ENCODE measurements at places on chromosomes 12 and 14.

- no peak for DNase-seq
These were observed 208.6 kb upstream of the OR4E1 start for GRCh38 chr14:21882226-21882625.

DNA sequence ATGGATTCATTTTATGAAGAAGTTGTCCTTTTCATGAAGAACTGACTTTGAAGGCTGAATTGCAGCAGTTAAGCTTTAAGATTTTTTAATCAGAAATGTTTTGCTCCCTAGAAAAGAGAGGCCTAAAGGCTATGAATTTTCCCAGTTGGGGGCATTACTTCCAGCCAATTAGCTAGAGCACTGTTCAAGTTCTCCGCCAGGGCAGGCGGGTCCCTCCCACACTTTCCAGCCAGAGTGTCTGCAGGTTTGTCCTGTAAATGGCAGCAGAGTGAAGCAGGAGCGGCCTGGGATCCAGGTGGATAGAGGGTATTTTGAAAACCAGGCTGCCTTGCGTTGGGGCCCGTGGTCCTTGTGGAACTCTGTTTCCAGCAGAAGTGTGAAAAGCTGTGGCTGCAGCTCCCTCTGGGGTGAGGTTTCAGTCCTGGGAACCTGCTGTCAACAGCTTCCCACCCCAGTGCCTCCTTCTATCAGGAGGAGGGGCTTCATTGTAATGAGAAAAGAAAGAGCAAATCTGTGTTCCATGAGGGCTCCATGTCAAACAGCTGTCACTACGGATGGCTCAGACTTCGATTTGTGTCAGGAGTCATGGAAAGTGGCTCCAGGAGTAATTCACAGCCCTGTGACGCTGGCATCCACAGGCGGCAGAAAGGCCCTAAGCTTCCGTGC is 210.7 kb upstream of the TMEM132C start:
- no peak for DNase-seq

DNA sequence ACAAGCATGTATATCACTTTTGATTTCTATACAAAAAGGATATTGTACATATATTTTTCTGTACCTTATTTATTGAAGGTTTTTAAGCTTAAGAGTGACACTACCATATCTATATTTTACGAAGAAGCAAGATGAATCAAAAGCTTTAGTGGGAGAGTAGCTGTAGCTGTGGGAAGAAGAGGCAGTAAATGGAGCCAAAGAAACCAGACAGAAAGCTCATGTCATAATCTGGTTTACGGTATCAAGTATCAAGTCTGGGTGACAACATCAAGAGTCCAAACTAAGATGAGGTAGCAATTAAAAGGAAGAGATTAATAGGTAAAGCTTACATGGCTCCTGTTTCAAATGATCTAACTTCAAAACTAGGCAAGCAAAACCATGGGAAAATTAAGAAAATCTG is 54.8 kb downstream of the CEP83 start:
- DNase-seq: no peak

GRCh38 chr14:99164712-99165111 is 107.3 kb downstream of the BCL11B start:
- DNase-seq: no peak

DNA sequence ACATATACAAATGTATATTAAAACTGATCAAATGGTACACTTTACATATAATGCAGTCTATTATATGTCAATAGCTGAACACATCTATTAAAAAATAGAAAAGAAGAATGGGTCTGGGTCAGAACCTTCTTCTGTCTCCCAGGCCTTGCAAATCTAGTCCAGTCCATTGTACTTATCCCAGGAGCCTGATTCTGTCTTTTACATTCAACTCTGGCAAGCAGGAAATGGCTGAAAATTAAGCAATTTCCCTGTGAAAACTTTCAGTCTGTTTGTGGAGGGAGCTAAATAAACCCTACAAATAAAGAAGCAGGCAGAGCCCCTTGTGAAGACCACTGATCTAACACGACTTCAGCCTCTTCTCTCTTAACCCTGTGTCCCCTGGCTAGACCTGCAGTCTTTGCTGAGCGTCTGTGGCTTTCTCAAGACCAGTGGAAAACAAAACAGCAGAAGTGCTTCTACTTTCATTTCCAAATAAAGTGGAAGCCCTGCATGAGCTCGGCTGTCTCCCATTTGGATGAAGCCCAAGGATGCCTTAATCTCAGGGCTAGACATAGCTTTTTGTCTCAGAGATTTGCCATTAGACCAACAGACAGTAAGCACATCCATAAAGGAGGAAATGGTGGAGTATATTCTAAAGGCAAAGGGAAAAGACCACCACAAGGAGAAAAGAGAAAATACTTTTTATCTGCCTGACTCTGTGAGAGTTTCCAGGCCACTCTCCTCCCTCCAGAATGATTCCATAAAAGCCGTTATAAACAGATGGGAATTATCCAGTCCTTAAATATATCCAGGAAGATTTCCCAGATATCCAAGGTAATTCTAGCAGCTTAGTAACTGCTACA is 48.2 kb downstream of the CRACR2A start:
- no peak for DNase-seq

DNA sequence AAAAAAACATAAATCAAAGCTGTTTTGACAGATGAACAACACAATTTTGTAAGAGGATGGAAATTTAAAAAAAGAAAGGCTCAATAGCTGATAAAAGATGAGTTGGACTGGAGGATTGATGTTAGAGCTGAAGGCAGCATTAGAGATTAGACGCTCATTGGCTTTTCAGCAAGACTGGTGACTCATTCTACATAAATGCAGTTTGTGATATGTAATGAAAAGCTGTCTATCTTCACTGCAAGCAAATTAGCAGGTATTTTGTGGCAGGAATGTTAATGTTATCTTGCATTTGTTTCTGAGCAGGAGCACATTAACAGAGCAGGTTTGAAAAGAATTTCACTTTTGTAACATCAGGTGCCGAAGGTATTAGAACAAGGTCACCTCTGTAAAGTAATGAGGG is 442.7 kb upstream of the NOVA1 start:
- DNase-seq: no peak

DNA sequence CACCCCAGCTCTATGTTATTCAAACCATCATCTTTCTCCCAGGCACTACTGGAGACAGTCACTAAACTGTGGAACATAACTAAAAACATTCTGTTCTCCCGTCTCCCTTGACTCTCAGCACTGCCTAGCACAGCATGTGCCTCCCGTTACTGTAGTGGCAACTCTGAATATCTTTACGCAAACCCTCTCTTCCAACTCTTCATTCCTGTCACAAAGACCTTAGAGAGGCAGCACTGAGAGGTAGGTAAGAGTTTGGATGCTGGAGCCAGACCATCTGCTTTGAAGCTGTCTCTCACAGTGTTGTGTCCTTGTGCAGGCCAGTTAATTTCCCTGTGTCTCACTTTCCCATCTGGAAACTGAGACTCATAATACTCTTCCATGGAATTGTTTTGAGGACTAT is 108.1 kb downstream of the DIP2B start:
- DNase-seq: no peak

- DNase-seq: no peak
These were observed 1.1 kb downstream of the MIS18BP1 start for GRCh38 chr14:45251912-45252311.

GRCh38 chr14:95529216-95529615 is 5.6 kb upstream of the GLRX5 start:
- DNase-seq: no peak

- DNase-seq: no peak
These were observed 2.2 kb downstream of the ENO2 start for GRCh38 chr12:6916426-6917200.

DNA sequence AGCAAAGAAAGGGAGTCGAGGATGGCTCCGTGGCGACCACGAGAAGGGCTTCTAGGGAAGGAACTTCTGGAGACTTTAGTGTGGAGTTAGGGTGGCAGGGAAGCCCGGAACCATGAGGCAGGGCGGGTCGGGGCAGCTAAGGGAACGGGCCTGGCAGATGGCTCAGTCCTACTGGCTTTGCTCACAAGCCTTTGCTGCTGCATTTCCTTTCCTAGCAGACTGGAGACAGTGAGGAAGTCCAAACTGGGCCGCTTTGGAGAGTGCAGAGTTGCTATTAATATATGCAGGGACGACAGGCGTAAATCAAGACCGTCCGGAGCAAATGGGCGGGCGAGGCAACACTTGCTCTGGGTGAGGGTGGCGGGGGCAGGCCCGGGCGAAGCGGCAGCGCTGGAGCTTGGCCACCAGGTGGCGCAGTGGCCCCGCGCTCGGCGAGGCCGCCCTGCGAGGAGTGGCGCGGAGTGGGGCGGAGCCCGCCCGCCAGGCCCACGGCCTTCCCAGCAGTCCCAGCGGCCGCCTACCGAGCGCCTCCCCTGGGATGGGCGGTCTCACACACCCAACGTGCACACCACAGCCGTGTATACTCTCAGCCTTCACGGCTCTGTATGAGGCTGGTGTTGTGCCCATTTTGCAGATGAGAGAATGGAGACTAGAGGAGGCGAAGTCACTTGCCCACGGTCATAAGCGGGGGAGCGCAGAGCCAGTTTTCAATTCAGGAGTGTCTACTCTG is 24.4 kb upstream of the LRTM2 start:
- peak; percentile 92 for DNase-seq

- no peak for DNase-seq
These were observed 8.8 kb downstream of the BCL7A start for GRCh38 chr12:122030424-122031035.

- no peak for DNase-seq
These were observed 80.8 kb upstream of the C12orf71 start for GRCh38 chr12:27163048-27163715.

GRCh38 chr14:21518725-21519124 is 7.4 kb downstream of the SALL2 start:
- no peak for DNase-seq

GRCh38 chr14:86641310-86641709 is 1111.4 kb downstream of the FLRT2 start:
- DNase-seq: no peak
